T-cell (primary cell): ENCODE measurements at places on chromosomes 12 and 14.
A peak's percentile ranks its signal among the peaks of the same experiment; 100 is the strongest.

GRCh38 chr14:100472094-100472455, 115.1 kb downstream of the BEGAIN start:
- DNase-seq, result no peak

- peak; percentile 4 for DNase-seq
These were observed 1.9 kb upstream of the KRT79 start for GRCh38 chr12:52836042-52836466.

- DNase-seq, result no peak
These were observed 75.1 kb downstream of the KCNK13 start for GRCh38 chr14:90136904-90137303.

DNA sequence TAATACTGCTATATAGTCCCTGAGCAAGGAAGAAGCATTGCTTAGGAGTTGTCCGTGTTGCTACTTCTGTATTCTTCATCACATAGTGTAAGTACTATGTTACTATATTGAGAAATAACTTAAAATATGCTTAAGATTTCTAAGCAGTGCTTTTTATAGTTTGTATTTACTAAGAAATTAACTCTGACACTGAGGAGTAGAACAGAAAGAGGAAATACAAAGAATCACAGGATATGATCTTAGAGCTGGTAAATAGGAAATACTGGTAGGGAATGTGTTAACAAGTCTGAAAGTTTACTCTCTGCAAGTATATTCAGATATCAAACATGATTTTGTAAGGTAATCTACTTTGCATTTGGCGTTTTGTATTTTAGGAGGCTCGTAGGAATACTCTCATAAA, 15.5 kb downstream of the XPOT start:
- no peak for DNase-seq

GRCh38 chr14:78747813-78748212, 577.6 kb downstream of the NRXN3 start:
- DNase-seq, result no peak

DNA sequence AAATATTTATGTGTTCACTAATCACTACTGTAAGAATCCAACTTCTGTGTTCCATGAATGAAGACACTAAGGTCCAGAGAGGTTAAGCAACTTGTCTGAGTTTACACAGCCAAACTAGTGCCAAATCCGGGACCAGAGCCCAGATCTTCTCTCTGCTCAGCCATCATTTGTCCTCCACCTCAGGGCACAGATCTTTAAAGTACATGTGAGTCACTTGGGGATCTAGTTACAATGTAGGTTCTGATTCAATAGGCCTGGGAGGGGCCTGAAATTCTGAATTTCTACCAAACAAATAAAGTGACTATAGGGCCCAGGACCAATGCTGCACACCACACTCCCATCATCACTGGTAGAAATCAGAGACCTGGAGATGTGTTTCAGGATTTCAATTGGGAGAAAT, 162.9 kb downstream of the GXYLT1 start:
- no peak for DNase-seq

GRCh38 chr14:23057757-23058653, 685 bp upstream of the CDH24 start:
- peak; percentile 64 for DNase-seq

- DNase-seq, result no peak
These were observed 24.1 kb upstream of the UBC start for GRCh38 chr12:124938587-124938986.

DNA sequence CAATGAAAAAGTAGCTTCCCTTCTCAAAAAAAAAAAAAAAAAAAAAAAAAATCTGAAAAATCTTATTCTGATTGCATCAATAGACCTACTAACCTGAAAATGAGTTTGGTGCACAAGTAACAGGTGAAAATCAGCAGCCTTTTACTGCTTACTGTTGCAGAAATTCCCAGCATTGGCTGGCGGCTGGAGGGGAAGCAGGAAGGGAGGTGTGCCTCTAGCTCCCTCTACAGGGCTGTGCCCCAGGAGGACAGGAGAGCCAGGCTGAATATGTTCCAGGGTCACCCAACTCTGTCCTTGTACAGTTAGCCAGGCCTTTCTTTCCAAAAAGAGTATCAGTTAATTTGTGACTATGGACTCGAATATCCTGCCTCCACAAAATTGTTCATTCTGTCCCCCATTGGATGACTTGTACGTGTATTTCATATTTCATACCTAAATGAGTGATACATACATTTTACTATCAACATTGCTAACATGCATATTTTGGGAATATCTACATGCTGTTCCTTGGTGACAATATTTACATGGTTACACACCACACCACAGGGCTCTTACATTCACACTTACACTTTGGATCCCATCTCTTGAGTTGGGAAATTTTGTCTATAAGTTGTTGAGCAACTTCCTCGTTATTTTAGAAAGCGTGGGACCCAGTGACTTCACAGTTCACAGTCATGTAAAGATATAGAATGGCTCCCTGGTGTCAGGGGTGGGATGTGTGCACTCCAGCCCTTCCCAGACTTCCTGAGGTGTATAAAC, 124.8 kb downstream of the SAMD4A start:
- DNase-seq, result peak; percentile 68

GRCh38 chr14:61252369-61253063, 28.6 kb downstream of the TMEM30B start:
- peak; percentile 41 for DNase-seq

DNA sequence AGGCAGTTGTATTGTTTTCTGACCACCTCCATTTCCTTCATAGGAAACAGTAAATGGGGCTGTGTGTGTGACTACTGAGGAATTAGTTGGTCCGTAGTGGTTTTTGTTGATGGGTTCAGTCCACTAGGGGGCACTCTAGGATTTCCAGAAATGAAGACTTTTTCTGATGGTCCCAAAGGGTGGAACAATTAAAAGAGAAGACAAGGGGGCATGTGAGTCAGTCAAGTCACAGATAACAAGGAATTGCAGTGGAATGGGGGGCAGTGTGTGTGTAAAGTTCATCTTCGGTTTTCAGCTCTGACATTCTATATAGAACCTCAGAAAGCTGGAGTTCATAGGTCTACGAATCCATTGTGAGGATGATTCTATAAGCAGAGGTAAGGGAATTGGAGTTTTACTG, 186.6 kb upstream of the OR4E1 start:
- peak; percentile 29 for DNase-seq

- DNase-seq, result no peak
These were observed 824 bp upstream of the TARBP2 start for GRCh38 chr12:53500142-53500775.

DNA sequence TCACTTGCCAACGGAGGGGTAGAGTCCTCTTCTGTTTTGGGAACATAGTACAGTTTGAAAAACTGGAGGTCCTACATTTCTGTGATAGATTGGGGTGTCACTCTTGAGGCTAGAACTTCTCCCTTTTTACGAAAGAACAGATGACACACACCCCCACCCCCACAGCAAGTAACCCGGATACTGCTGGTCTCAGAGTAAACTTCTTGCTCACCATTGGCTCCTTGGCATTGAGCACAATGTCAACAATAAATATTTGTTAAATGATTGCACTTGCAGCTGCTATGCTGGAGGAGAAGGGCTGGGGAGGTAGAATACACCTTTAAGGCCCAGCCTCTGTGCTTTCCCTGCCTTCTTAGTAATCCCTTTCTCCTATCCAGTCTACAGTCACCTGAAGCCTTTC, 149.8 kb downstream of the TGFB3 start:
- DNase-seq, result peak; percentile 2

GRCh38 chr12:112367965-112368364, 14.3 kb downstream of the HECTD4 start:
- no peak for DNase-seq

GRCh38 chr14:85317491-85318021, 212.4 kb upstream of the FLRT2 start:
- no peak for DNase-seq

DNA sequence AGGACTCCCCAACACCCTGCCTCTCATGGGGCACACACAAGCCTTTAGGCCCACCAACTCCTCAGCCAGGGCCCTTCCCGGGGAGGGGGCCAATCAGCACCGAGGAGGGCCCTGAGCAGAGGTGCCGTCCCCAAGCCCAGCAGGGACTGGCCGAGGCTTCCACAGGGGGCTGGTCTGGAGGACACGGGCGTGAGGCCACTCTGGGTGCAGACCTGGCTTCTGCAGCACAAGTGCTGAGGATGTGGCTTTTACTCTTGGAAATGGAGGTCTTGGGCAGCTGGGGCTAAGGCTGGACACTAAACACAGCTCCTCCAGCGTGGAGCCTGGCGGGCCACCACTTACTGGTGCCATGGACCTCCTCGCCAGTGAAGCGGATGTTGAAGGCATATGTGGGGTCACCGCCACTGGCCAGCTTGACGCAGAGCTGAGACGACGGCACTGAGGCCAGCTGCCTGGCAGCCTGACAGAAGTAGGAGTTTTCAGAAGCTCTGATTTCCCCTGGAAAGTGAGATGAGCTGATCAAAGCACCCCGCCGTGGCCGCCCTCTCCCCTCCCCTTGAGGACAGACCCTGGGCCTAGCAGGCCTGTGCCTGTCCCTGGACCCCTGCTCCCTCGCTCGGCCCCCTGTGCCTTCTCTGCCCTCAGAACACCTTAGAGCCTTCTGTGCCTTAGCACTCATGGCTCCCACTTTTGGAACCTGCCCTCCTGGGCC, 44.0 kb downstream of the TRAFD1 start:
- DNase-seq, result no peak

DNA sequence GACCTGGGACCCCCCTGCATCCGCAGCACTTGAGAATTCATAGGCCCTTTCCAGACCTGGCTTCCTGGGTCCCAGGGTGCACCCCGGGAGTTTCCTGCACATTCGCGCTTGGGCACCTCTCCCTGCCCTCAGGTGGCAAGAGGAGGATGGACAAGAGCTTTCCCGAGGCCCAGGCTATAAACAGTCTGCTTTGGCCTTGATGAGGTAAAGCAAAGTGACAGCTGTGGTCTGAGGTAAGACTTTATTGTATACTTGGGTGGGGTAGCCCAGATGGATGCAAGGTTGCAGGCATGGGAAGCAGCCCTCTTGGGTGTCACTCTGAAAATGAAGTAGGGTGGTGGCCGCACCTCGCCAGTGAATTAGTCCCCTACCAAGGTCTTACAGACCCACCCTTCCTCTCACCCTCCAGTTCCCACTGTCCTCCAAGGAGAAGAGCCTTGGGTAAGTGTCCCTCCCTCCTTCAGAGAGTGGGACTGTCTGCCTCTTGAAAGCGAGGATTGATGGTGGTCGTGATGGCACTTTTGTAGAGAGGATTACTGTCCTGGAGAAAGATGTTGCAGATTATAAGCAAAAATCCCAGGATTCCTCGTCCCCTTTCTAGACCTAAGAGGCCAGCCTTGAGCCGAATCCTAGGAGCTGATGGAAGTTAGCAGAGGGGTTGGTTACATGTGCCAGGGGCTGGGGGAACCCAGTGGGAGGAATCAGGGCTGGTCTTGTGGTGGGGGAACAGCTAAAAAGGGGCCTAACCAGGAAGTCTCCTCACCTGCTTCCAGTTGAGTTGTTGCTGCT, 10.6 kb upstream of the CSAD start:
- DNase-seq, result no peak

DNA sequence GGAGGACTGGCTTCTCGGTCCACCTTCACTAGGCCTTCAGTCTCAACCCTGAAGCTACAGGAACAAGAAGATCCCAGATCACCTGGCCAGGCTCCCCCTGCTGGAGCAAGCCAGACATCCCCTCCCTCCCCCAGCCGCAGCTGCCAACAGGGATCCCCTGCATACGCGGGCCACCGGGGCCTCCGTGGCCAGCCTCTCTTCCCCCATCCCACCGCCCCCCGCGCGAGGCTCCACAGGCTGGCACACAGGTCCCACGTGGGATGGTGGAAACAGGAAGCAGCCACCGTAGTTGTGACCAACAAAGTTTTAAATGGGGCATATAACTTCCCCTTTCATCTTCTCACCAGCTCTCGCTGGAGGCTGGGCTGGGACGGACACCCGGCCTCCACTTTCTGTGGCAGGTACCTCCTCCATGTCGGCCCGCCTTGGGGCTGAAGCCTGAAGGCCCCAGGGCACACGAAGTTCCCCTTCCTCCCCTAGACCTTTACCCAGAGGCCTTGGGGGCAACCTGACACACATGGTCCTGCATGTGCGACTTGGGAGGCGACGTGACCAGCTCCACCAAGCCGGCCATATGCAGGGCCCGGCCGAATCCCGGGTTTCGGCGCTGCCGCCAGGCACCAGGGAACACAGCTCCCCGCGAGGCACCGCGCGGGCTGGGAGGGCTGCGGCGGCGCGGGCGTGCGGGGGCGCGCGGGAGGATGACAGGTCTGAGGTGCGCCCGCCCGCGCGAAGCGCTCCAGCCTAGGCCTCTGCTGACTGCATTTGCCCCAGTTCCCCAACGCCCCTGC, 44.4 kb upstream of the PNMA1 start:
- peak; percentile 58 for DNase-seq

DNA sequence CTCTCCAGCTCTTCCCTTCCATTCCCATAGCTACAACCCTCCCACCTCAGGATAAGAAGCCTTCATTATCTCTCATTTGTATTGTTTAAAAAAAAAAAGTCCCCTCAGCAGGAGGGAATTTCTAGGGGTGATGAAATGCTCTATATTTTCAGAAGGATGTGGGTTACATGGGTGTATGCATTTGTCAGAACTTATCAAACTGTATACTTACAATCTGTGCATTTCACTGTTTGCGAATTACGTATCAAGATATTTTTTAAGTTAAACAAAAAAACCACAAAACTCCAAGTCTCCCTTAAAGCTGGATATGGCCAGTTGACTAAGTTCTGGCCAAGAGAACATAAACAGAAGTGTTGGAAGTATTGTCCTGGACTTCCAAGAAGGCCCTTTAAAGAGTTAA, 2.0 kb upstream of the FKBP11 start:
- no peak for DNase-seq

- no peak for DNase-seq
These were observed 19.5 kb downstream of the SERPINA3 start for GRCh38 chr14:94631536-94632304.

GRCh38 chr12:51369581-51369980, 21.6 kb downstream of the GALNT6 start:
- DNase-seq, result no peak

GRCh38 chr12:117026343-117026742, 72.9 kb downstream of the TESC start:
- no peak for DNase-seq

GRCh38 chr12:41794336-41794735, 350.3 kb downstream of the GXYLT1 start:
- no peak for DNase-seq

DNA sequence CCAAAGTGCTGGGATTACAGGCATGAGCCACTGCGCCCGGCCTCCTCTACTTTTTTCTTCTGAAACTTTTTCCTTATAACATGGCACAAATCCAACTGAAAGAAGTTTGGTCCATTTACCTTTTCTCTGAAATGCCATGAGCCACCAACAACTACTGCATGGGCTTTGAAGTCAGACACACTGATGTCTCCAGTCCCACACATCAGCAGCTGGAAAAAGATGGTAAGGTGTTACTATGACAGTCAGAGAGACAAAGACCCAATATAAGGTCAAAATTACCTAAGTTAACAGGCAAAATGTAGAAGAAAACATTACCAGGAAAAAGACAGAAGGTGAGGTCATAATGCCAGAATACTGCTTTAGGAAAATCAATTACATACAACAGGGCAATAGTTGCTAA, 48.2 kb downstream of the AREL1 start:
- DNase-seq, result no peak
